Adipocyte (in vitro differentiated cells): ENCODE measurements at places on chromosomes 5 and 9.
A peak's percentile ranks its signal among the peaks of the same experiment; 100 is the strongest.

DNA sequence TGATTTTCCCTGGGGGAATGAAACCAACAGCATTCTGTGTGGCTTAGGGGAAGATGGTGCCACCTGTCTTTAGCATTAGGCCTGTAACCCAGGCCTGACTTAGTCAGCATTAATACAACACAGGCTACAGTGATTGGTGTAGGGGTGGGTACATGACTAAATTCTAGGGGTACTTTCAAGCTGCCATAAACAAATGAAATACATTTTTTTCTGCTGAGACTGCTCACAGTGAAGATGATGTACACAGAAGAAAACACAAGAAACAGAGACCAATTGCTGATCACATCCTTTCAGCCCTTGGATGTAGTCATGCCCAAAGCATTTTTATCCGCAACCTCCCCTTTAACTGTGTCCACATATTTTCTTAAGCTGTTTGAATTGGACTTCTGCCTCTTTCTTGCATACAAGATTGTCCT is 527.2 kb downstream of the KCTD16 start:
- peak; percentile 95 for DNase-seq

DNA sequence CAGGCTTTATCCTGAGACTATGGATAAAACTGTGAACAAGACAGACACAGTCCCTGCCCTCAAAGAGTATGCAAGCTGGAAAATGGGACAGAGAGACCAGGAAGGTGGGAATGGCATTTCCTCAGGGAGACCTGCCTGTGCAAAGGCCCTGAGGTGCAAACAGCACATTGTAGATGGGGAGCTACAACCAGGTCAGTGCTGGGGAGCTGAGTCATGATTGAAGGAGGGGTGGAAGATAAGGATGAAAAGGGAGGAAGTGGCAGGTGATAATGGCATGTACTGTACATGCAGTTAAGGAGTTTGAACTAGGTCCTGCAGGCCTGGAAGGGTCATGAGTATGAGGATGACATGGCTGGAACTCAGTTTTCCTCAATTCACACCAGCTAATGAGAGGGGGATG is 75.5 kb upstream of the BOD1 start:
- DNase-seq = no peak

DNA sequence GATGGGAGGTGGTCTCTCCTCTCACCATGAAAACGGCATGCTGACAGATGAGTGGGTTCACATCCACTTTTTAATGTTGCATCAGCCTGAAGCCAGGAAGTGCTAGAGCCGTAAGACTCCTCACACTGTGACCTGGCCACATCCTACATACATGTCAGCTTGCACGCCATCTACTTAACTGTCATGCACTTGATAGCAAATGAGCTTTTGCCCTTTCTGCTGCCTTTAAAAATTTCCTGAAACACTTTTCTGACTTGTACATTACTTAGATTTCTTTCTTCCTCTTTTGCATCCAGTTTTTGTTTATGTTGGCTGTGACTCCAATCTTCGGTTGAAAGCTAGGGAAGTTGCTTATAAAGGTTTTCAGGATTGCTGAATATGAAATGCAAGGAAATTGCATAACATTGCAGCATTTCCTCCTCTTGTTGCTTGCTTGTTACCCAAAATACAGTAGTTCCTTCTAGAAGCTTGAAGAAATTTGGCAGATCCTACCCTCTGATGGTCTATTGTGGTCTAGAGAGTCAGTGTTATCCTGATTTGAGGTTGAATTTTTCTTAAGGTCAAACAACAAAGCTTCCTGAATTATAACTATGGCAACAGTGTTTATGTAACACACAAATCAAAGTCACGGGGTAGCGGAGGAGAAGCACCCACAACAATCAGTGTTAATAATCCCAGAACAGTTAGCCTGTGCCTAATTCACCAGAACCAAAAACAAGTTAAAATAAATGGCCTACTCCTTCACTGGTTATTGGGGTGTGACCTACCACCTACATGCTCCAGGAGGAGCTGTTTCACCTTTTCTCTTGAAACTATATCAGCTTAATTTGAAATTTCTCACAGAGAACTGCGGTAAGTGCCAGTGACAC is 232.5 kb downstream of the ARHGAP26 start:
- peak; percentile 89 for DNase-seq

GRCh38 chr9:115764645-115765044 is 388.9 kb upstream of the PAPPA start:
- no peak for DNase-seq

DNA sequence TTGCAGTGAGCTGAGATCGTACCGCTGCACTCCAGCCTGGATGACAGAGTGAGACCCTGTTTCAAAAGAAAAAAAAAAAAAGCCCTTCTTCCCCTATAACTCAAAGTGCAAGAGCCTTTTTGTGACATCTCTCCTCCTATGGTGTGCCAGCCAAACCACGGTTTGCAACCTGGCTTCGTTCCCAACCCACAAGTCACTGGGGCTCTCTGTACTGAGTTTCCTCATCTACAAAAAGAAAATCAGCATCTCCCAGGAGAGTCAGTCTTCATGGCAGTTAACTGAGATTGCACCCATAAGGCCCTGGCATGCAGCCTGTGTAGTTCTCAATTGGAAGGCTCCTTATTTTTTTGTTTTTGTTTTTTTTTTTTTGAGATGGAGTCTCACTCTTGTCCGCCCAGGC is 14.8 kb downstream of the ODF2 start:
- DNase-seq = peak; percentile 64

- no peak for DNase-seq
These were observed 14.9 kb upstream of the LRRTM2 start for GRCh38 chr5:138889994-138890393.

DNA sequence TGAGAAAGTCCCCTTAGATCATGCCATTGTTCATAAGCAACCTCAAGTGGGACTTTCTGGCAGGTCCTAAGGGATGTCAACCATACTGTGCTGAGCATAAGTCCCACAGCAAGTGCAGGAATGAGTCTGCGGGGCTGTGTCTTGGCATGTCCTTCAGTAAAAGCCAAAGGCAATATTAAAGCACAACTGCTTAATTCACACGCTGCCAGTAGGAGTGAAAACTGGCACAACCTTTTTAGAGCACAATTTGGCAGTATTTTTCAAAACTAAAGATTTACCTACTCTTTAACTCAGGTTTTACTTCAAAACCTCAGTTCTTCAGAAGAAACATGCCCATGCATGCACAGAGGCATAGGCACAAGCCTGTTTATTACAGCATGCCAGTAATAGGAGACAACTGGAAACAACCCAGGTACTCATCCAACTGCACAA is 24.4 kb upstream of the SMAD5 start:
- DNase-seq = no peak

- DNase-seq = no peak
These were observed 12.7 kb downstream of the PTPDC1 start for GRCh38 chr9:94096819-94097577.

DNA sequence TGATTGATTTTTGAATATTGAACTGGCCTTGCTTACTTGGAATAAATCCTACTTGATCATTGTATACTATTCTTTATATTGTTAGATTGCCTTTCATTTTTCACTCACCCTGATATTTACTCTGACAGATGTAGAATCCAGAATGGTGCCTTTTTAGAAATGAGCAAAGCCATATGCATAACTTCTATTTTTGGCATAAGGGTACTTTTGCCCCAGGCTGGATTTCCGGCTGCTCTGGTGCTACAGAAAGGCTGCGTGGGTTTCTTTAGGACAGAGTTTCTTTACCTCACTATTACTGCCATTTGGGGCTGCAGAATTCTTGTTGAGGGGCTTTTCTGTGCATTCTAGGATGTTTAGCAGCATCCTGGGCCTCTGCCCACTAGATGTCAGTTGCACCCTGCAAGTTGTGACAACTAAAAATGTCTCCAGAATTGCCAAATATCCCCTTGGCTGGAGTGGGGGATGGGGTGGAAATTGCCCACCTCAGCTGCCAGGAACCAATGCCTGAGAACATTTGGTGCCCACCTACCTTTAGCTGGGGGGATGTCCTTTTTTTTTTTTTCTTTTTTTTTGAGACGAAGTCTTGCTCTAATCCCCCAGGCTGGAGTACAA is 50.1 kb downstream of the SLC36A1 start:
- DNase-seq = peak; percentile 39

DNA sequence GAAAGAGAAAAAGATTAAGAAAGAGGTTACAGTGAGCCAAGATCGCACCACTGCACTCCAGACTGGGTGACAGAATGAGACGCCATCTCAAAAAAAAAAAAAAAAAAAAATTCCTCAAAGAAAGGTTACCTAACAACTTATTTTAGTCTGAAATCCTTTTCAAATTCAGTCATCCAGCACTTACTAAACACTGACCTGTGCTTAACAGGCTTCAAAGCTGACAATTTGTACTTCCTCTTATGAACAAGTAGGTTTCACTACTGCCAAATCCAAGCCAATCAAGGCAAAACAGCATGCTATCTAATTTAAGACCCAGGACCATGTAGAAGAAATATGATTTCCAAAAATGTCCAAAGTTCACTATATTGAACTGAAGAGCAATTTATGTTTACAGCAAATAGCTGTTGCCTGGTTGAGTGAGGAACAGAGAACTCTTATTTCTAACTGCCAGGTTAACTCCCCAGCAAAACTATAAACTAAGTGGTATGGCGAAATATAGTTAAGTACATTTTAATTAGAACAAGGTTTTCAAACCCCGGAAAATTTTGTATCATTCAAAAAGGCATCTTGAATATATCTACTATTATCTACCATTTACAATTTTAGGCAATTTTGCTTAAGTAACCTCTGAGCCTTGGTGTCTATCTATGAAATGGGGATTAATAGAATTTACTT is 13.4 kb downstream of the PWWP2A start:
- DNase-seq = peak; percentile 36

GRCh38 chr9:116491659-116492058 is 195.4 kb upstream of the TRIM32 start:
- DNase-seq = peak; percentile 42

DNA sequence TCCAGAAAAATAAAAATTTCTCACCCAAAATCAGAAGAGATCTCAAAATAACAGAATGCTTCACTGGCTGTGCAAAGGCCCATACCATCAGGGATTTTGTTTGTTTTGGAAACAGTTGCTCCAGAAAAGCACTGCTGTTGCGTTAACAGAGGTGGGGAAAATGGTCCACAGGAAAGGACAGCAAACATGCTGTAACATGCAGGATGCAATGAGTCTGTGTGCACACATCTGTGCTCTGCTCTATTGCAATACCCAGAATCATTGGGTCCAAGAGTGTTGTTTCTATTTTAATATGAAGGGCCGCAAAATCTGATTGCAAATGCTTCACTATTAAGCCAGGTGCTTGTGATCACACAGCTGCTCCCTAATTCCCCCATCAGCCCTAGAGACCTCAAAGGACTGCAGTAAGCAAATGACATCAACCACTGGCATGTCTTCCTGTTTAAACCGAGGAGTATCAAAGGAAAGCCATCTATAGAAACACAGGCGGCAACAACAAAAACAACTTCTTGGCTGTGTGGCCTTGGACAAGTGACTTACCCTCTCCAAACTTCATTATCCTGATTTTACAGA is 141.0 kb downstream of the DCP2 start:
- DNase-seq = no peak

GRCh38 chr9:114092336-114092735 is 6.8 kb downstream of the KIF12 start:
- DNase-seq = no peak

DNA sequence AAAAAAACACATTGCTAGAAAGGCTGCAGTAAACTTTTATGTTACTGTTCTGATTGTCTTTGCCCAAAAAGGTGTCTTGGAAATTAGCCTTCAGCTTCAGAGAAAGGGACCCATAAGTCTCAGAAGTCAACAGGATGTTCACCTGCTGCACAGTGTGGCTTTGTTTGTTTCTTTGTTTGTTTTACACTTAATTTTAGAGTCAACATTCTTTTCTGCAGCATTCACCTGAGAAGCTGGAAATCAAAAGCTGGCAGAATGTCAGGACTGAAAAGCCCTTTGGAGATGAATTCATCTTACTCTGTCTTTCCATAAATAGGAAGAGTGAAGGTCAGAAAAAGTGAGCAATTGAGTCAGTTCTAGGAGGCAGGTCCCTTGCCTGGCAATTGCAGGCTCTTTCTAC is 170.0 kb downstream of the PAPPA start:
- DNase-seq = no peak

DNA sequence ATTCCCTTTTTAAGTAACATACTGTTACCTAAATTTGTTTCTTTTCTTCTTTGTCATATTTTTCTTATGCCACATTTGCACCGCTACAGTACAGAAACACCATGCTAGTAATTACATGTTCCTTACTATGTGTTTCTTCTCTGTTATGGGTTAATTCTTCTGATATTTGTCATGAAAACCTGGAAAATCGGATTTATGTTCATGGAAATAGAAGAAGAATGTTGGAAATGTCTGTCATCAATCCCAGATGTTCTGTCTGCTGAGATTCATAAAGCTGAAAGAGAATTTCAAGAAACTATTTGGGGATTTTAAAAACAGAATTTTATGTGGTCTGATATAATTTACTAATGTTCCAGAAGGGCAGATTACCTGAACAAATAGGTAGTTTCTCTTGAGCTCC is 305.2 kb upstream of the NREP start:
- DNase-seq = no peak

- peak; percentile 78 for DNase-seq
These were observed 89.9 kb upstream of the GNAQ start for GRCh38 chr9:78121488-78121887.

DNA sequence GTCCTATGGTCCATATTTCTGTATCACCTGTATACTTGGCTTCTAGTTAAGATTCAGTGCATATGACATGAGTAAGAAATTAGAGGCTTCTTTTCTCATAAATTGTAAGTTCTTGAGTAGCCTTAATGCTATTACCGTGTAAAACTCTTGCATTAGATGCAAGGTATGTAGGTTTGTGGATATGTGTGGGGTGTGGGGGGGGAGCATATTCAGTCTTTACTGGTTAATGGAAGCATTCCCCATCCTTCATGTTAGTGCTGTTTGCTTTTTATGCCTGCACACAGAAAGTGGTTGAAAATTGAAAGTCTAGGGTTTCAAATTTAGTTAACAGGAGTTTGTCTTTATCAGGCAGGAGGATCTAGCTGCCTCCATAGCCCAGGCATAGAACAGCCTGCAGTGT is 16.1 kb downstream of the RAI14 start:
- no peak for DNase-seq

GRCh38 chr5:14644623-14645237 is 19.8 kb upstream of the OTULIN start:
- no peak for DNase-seq
